Hypothalamus (tissue), 51 donors: ENCODE measurements at places on chromosomes 2 and 18.

DNA sequence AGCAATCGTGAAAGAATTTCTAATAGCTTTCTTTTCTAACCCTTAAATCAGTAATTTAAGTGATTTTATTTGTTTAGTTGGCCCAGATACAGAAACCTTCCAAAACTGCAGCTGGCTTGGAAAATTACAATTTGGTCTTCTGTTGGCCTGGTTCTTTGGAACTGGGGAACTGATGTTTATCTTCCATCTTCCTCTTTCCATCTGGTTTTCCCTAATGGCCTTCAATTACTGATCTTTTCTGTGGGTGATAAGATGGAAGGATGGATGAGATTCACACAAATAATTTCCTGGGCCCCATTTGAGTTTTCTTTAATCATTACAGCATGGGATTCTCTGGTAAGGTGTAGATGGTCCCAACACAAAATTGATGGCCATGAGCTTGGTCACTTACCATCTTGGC lies 106.5 kb upstream of the CHRNA1 start:
- no peak for DNase-seq

DNA sequence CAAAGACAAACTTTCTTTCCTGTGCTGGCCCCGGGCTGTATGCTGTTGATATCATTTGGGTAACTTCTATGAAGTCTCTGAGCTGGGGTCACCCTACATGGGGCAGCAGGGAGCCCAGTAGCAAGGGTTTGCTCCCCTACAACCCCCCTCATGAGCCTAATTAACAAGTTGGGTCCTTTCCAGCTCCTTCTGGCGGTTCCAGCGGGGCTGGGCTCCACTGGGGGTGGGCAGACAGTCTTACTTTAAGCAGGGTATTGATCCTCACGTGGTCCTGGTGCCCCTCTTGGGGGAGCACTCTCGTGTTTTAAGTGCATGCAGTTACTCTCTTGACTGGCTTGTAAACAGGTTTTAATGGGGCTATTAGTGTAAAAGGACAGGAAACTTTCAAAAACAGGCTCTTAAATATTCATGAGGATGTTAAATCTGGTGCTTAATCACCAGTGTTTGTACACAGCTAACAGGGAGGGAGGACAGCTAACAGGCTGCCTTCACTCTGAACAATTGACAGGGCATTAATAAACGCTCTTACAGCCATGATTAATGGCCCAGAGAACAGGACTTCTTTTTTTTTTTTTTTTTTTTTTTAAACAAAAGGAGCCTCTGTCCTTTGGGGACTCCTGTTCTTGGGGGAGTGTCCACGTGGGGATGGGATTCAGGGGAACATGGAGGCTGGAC lies 36.6 kb upstream of the SKOR2 start:
- DNase-seq = no peak

GRCh38 chr18:13051950-13052349 lies 60.8 kb downstream of the CEP192 start:
- DNase-seq = no peak

DNA sequence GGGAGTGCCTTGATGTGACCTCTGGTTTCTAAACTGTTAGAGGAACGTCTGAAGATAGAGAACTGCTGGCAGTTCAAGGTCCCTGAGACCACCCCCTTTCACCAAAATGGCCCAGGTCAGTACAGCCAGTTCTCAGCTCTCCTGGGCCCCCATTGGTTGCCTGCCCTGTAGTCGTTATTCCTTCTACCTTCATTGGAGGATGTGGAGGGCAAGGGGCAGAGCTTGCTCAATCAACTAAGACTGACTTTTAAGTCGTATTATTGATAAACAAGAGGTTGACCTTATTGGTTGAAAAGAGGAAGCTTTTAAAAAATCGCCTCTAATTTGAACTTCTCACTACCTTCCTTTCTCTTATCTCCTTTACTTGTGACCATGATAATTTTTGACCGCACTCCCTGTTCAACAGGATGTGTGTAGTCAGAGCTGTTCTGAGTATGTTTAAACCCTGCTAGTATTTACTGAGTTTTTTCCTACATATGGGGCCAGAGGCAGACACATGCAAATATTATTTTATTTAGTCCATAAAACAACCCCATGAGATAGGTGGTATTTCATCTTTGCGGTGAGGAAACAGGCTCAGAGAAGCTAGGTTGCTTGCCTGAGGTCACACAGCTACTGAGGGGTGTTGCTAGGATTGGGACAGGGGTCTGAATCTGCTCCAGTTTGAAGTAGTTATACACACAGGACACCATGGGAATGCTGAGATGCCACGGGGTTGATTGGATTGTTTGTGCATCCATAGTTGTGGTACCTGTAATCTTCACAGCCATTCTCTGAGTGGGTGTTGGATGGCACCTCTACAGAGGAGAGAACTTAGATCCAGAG lies 65.9 kb downstream of the TMEM247 start:
- DNase-seq = no peak

DNA sequence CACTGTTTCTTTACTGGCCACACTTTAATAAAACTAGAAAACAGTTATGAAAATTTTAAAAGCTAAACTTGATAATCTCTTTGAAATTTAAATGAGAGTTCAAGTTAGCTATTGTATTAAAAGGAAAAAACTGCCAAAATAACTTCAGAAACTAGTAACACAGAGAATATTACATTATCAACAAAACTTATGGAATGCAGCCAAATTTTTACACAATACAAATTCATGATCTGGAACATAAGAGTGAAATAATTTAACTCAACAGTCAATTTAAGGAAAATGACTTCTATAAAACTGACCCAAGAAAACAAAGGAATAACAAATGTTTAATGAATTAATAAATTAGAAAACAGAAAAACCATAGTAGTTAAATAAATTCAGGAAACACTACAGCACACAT lies 65.0 kb downstream of the TCF4 start:
- DNase-seq = no peak
